Naive thymus-derived CD8-positive, alpha-beta T cell (primary cell): ENCODE measurements at places on chromosomes 7 and 10.

GRCh38 chr7:10181996-10182395 is 791.7 kb upstream of the PHF14 start:
- DNase-seq = no peak

DNA sequence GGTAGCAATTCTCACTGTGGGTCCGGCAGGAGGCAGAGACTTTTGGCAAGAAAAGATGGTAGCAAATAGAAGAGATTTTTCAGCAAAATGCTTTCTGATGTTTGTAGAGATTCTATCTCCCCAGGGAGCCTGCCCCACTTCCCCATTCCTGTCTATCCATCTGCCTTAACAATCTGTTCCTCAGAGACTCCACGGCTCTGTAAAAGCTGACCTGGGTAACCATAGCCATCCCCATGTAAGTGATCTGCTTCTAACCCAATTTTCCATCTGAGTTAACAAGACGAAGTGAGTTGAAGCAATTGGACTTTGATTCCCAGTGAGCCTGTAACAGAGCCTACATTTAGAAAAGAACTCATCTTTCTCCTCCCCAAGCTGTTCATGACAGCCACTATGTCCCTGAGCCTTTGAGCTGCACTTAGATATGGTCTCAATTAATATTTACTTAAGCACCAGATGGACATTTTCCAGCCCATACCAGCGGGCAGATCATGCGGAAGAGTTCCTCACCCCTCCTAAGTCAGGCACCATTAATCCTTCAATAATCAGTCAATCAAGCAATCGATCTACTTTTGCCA is 896.1 kb downstream of the CCSER2 start:
- DNase-seq = no peak

GRCh38 chr7:152912511-152912910 is 153.0 kb downstream of the ACTR3B start:
- DNase-seq = no peak

- DNase-seq = no peak
Observed at GRCh38 chr10:121243609-121244241, 354.5 kb downstream of the FGFR2 start.

GRCh38 chr7:96997512-96998032 is 7.8 kb upstream of the DLX6 start:
- DNase-seq = no peak

GRCh38 chr10:131461093-131461492 is 149.6 kb upstream of the TCERG1L start:
- no peak for DNase-seq

GRCh38 chr10:106043863-106044262 is 1120.6 kb downstream of the SORCS1 start:
- DNase-seq = no peak

- DNase-seq = no peak
Observed at GRCh38 chr10:122637376-122637775, 62.3 kb downstream of the C10orf120 start.
